Stimulated activated CD8-positive, alpha-beta memory T cell treated with anti-CD3 and anti-CD28 coated beads, Interleukin-15, amount 100 ng/mL, for 48 hours (primary cell): ENCODE measurements at places on chromosomes 1 and 21.

DNA sequence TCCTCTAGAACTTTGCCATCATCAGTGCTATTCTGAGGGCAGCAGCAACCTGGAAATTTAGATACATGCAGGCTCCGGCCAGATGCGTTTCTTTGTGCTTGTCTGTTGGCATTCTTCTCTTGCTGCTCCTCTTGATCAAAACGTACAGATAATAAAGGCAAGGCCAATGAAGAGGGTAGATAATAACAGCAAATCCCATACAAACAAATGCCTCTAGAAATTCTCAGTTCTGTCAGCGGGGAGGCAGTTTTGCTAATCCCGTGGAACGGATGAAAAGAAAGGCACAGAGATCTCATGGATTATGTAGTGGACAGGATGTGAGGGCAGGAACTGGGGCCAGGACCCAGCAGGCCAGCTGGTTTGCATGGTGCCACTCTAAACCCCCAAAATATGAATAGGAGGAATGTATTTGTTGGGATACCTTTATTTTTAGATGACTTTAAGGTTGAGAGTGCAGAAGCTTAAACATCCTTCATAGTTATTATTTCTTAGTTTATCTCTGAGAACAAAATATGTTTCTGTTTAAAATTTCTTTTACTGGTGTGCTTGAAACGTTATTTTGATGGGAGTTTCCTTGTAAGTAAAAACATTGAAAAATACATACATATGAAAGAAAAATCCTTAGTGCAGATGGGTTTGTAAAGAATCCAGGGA, 1.5 kb downstream of the ITSN1 start:
- no peak for DNase-seq

DNA sequence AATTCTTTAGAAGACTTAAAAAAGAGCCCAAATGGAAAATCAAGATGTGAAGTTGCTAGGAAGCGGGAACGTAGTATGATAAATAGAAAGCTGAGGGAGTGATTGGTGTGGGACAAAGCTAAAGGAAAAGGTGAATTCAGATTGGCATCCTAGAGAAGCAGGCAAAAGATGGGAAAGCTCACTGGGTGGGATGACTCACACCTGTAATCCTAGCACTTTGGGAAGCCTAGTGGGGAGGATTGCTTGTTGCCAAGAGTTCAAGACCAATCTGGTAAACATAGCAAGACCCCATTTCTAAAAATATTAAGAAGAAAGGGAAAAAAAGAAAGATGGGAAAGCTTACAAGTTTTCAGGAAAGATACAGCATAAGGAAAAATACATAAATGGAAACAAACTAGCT, 1.8 kb downstream of the MRPS21 start:
- DNase-seq = no peak

DNA sequence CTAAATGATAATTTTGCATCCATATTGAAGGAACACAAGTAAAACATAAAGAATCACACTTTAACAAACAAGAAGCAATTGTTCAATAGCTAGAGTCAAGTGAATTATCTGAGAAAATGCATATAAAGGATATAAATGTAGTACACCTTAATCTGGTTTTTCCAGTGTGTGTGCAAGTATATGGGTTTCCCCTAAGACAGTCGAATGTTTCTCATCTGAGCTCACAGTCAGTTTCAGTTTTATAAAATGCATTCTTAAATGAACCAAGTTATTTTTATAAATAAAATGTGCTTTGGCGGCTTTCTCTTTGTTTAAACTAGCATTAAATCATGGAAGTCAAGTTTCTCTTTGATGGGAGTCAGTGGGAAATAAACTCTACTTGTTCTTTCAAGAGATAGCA, 125.9 kb downstream of the PTPRC start:
- DNase-seq = no peak

DNA sequence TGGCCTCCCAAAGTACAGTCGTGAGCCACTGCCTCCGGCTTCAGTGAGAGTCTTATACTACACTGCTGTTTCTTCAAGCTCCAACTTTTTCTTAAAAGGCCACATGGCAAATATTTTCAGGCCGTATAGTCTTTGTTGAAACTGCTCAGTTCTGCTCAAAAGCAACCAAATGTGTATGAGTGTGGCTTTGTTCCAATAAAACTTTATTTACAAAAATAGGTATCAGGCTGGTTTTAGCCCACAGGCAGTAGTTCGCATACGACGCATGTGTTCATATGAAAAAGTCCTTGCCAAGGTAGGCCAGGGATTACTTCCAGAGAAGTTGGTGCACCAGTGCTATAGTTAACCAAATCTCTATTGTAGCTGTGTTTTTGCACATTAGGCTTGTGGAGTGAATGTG, 6.2 kb downstream of the PLEKHM2 start:
- no peak for DNase-seq

DNA sequence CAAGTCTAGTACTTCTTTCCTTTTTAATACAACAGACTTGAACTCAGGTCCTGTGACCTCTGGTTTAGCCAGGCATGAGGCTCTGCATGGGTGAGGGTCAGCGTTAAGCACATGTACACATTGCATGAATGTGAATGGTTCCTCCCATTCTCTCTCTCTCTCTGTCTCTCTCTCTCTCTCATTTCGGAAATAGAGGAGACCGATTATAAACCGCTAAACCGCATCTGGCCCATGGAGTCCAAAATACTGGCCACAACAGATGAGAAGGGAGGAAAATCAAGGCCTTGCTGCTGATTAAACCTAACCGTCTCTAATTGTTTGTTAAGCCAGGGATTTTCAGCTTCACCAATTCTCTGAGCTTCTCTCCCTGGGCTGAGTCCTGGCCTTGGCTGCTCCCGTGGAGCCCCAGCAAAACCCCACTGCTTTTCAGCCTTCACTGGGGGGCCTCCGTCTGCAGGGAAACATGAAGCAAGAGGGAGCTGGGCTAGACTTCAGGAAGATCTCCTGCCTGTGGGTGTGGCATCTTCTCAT, 6.6 kb downstream of the RSPO1 start:
- no peak for DNase-seq

- DNase-seq = no peak
Observed at GRCh38 chr1:85580872-85581801, 576 bp downstream of the CCN1 start.

DNA sequence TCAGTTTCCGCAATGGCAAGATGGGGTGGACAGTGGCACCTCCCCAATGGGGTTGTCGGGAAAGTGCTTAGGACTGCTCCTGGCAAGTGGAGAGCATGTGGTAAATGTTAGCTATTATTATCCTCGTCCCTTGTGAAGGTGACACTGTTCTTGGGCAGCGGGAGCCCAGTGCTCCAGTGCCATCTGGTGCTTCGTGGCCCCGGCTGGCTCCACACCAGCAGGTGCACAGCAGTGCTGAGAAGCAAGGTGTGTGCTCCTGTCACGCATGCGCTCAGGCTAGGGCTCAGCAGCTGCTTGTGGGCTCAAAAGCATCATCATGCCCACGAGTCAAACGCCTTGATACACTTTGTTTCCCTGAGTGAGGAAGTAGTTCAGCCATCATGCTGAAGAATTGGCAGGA, 24.9 kb upstream of the KCNC4 start:
- DNase-seq = no peak

GRCh38 chr1:92485381-92486250, 1.1 kb downstream of the GFI1 start:
- DNase-seq = peak; percentile 90

DNA sequence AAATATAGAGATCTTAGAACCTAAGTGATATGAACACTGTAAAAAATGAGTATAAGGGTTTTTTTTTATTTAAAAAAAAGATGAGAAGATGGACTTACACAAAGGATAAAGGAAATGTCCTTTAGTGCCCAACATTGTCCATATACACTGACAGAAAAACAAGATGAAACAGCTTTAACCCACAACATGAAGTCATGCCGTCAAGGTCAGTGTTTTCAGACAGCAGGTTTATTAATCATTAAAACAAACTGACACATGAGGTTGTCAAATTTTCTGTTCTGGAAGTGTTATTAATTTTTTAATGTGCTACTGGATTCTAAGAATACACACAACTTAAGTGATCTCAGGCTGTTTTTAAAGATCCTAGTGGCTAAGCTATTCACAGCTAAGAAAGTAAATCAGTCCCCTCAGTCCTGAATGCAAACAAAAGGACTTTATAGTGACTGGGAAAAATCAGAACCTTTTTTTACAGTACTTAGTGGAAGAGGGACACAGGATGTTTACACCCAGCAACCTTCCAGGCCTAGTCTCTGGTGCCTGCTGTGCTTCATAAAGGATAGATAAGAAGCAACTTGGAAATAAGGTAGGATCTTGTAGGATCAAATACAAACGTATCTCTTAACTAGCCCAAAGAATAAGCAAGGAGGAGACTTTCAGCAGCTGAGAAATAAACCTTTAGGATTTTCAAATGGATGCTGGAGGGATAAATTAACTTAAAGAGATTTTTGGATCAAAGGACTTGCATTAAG, 21.9 kb upstream of the PKN2 start:
- DNase-seq = no peak
